ENCODE measurements at places on chromosomes 16 and 17.

DNA sequence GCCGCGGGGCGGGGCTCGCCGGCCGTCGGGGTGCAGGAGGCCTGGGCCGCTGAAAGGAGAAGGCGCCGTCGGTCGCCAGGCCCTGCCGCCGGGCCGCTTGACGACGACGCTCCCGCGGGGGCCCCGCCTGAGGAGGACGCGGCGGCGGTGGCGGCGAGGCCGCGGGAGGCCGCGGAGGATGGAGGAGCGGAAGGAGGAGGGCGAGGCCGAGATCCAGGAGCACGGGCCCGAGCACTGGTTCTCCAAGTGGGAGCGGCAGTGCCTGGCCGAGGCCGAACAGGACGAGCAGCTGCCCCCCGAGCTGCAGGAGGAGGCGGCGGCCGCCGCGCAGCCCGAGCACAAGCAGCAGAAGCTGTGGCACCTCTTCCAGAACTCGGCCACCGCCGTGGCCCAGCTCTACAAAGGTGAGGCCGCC is 430 bp downstream of the HAPSTR1 start:
- peak; percentile 29 for DNase-seq

- DNase-seq, result no peak
Measured at GRCh38 chr17:76585649-76586593, at the start of gene ST6GALNAC2. Gene ST6GALNAC2 (minus strand): TSS chr17:76585860. CDS start chr17:76585808, 52 bp downstream.

DNA sequence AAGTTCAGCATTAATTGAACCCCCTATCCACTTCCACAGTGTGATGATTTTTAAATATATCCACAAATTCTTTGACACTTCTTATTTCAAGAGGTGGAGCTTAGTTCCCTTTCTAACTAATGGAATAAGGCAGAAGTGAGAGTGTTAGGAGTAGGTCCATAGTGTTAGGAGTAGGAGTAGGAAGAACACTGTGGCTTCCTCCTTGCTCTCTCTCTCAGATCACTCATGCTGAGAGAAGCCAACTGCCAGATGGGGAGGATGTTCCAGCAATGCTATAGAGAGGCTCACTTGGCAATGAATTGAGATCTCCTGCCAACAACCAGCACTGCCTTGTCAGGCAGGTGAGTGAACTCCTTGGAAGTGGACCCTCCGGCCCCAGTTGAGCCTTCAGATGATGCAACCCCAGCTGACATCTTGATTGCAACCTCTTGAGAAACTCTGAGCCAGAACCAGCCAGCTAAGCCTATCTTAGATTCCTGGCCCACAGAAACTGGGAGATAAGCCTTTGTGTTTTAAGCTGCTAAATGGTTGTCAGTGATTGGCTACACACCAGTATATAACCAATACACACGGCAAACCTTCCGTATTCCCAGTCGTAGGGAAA is 44.3 kb downstream of the SPECC1 start:
- DNase-seq, result no peak

DNA sequence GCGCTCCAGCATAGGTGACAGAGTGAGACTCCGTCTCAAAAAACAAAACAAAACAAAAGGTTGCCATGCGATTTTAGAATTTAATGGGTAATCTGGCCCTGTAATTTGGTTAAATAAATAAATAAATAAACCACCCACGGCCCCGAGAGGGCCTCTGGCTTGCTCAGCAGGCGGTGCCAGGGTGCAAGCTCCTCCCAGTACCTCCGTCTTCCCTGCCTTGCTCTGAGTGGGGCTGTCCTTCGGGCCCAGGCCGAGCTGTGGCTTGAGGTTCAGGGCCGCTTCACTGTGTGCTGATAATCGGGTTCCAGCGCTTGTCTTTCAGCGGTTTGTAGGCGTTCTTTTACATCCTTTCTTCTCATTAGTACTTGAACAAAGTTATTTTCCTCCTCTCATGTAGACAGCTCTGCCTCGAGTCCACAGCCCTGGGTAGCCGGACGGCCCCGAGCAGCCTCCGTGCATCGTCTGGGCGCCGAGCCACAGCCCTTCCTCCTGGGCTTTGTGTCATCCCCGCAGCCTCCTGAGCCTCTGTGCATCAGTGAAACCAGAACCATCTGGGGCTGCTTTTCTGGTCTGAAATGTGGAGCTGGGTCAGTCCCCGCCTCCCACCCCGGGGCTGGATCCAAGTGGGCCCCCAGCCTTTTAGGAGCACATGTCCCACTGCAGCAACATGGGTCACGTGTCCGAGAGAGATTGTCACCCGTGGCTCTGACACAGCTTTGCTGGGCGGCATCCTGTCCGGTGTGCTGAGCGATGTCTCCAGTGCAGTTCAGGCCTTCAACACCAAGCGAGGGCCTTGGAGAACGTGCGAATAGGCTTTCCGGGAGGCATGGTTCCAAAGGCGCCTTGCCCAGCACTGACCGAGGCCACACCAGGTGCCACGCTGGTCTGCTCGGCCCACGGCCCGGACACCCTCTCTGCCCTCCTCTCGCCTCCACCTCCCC is 157.4 kb upstream of the CHMP6 start:
- no peak for DNase-seq

- no peak for DNase-seq
Measured at GRCh38 chr17:5466295-5466694, 2.5 kb downstream of the DHX33 start.

GRCh38 chr17:12958786-12959185 is 59.0 kb downstream of the ELAC2 start:
- no peak for DNase-seq

GRCh38 chr17:17626840-17627239 is 35.3 kb upstream of the PEMT start:
- no peak for DNase-seq

- no peak for DNase-seq
Measured at GRCh38 chr17:69452664-69453260, 38.3 kb downstream of the MAP2K6 start.

GRCh38 chr17:55540414-55541091 is 29.3 kb upstream of the SMIM36 start:
- no peak for DNase-seq

DNA sequence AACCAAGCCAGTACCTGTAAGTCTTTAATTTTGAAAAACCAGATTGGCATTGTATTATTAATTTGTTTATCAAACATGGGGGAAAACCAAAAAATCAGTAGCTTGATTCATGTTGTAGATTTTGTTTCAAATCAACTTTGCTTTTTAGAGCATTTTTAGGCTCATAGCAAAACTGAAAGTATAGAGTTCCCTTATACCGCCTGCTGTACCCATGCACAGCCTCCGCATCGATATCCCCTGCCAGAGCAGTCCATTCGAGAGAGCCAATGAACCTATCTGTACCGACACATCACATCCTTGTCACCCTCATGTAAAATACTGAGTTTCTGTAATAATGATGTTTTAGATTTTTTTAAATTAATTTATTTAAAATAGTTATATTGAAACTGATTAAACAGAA is 16.2 kb upstream of the MRC2 start:
- no peak for DNase-seq

All from hypothalamus (tissue), 51 donors.